ENCODE measurements at places on chromosomes 3 and 15.

DNA sequence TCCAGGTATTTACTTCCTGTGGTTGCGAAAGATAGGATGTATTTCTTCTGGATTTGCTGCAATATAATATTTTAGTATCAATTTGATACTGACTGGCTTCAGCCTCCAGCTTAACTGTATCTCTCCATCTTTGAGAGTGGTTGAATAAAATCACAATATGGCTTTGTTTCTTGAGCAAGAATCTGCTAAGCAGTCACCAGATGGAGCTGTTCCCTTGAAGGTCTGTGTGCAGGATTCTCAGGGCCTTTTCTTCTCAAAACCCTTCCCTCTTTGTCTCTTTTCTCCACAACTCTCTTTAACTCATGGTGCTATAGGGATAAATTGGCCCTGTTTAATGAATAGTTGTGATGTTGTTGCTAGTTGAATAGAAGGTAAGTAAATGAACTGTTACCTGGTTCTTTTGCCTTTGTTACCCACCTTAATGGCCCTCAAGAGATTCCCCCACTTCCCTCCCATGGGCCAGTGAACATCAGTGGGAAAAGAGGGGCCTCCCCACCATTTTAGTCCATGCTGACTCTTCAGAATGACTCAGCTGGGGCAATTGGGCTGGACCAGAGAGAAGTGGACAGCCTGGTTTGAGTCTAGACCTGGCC lies 34.8 kb upstream of the RAB6B start:
- peak; percentile 87 for DNase-seq

GRCh38 chr15:40357246-40357645 lies 773 bp upstream of the DISP2 start:
- DNase-seq, result no peak

DNA sequence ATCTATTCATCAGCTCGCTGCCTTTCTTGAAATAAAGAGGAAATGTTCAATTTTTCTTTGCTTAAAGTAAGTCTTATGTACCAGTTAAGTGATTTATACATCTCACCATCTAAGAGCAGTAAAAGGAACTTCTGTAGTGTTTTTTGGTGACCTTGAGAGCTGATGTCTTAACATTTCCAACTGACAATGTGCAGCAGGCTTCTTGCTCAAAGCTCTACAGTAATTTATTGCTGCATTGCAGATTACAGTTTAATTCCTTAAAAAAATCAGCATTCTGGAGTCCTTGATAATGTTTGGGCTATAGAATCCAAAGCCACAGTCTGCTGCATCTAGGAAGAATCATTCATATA lies 61.6 kb downstream of the DIPK2A start:
- no peak for DNase-seq

DNA sequence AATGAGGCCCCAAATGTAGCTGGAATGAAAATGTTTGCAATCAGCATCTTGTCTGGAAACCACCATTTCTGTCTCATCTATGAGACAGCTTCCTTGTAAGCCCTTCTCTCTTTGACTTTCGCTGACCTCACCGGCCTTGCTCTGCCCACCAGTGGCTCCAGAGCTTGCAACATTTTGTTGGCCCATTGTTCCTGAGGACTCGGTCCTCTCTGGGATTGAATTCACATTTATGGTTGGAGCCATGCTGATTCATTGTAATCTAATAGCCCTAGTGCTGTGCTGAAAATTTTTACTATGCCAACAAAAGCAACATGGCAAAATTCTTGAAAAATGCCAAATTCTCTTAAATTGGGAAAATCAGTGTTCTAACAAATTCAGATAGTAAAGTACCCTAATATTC lies 37.2 kb downstream of the ABHD5 start:
- no peak for DNase-seq

DNA sequence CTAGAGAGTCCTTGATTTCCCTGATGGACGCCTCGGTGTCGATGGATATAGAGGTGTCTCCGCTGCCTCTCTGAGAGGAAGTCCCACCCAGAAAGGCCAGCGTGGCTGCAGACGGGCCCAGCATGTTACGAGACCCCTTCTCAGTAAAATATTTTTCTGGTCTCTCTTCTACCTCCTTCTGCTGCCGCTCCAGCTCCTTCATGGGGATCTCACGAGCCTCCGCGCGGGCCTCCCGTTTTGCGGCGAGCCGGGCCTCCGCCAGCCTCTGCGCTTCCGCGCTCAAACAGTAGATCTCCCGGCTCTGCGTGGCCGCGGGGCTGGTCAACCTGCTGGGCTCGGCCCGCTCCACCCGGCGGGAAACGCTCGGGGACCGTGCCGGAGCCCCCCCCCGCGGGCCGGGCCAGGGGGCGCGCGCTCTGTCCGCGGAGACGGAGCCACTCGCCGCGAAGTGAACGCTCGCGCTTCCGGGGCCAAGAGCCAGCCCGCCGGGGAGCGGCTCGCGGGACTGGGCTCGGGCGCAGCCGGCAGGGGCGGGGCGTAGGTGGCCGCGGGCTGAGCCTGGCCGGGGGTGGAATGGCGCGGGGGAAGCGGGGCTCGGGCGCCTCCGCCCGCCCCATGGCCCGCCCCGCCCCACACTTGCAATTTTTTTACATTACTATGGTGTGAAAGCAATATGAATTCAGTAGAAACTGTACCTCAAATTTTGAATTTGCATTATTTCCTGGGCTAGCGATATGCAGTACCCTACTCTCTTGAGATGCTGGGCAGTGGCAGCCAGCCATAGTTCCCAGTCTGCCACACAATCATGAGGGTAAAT lies 10.2 kb upstream of the KCNMB3 start:
- peak; percentile 87 for DNase-seq

GRCh38 chr3:119598410-119599098 lies 869 bp downstream of the PLA1A start:
- no peak for DNase-seq

All from hematopoietic multipotent progenitor cell treated with erythropoietin and hydrocortisone succinate and interleukin-3 and kit ligand, for 4 days (in vitro differentiated cells).